ENCODE measurements at places on chromosomes 13 and 19. TPM values are rescaled to one million over a fixed set of nuclear protein-coding genes. Genes with fewer than 3 reads are reported as not detected.

ARHGEF1 gene
- 35.6 TPM for total RNA-seq

ZNF790 gene
- 4.9 TPM for total RNA-seq

NOTCH3 gene
- 2.9 TPM for total RNA-seq

C2CD4C gene
- 1.6 TPM for total RNA-seq

PLEKHG2 gene
- total RNA-seq: 8.4 TPM

SHKBP1 gene
- 34.7 TPM for total RNA-seq
